ENCODE measurements at places on chromosomes 4 and X.

- DNase-seq, result no peak
Measured at GRCh38 chr4:13642170-13642950, 14.8 kb upstream of the BOD1L1 start.

- DNase-seq, result peak; percentile 98
Measured at GRCh38 chr4:148273501-148273986, 168.7 kb downstream of the NR3C2 start.

DNA sequence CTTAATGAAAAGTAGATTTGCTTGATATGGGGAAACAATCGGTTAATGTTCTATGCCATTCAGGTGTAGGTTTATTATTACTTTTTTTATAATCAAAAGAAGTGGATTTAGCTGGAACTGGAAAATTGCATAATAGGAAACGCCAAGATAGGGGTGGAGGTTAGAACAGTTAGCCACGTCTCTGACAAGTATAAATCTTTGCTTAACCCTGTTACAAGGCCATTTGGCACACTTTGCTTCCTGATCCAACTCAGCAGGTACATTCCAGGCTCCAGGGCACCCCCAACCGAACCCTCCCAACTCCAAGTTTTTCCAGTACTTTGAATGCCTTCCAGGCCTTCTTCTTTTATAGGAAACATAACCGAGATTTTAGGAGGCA is 50.6 kb upstream of the ACSL4 start:
- no peak for DNase-seq

- DNase-seq, result no peak
Measured at GRCh38 chr4:66704243-66704642, 841.1 kb downstream of the CENPC start.

- DNase-seq, result no peak
Measured at GRCh38 chr4:105887508-105887907, 7.8 kb upstream of the NPNT start.

- no peak for DNase-seq
Measured at GRCh38 chr4:77154065-77154464, 2.9 kb upstream of the CCNG2 start.

- DNase-seq, result no peak
Measured at GRCh38 chrX:53004038-53004437, 44.6 kb upstream of the GPR173 start.

DNA sequence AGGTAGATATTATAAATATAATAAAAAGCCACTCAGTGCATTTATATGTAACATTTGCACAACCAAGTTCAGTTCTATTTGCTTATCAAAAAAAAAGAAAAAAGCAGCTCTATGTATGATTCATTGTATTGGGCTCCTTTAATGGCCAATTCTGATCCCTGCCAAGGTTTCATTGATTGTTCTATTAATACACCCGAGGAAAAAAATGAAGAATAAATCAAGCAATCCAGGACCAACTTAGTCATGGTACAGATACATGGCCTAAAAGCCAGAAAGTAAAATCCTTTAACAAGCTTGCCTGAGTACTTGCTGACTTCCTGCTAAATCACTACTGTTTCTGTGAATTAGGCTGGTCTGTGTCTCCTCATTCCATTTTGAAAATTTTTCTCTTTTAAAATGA is 77.6 kb upstream of the PCDH7 start:
- DNase-seq, result no peak

- no peak for DNase-seq
Measured at GRCh38 chr4:25330905-25331808, 18.6 kb downstream of the ZCCHC4 start.

DNA sequence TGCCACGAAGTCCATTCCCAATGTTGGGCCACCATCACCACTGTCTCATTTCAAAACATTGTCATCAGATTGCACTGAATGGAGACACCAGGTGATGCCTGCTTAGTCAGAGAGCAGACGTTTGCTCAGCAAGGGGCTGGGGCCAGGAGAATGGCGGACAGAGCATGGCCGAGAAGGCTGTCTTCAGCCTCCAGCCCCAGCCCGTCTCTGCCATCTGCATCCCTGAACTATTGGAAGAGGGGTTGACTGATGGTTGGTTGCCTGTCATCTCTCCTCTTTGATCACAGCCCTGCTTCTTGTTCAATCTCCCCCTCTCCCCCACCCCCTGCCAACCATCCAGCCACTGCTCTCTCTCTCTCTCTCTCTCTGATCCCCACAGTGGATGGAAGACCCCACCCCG is 140.9 kb downstream of the SHOX start:
- DNase-seq, result no peak

- no peak for DNase-seq
Measured at GRCh38 chr4:6493658-6494304, 21.4 kb upstream of the PPP2R2C start.
